ENCODE measurements at places on chromosomes 16 and 17.

DNA sequence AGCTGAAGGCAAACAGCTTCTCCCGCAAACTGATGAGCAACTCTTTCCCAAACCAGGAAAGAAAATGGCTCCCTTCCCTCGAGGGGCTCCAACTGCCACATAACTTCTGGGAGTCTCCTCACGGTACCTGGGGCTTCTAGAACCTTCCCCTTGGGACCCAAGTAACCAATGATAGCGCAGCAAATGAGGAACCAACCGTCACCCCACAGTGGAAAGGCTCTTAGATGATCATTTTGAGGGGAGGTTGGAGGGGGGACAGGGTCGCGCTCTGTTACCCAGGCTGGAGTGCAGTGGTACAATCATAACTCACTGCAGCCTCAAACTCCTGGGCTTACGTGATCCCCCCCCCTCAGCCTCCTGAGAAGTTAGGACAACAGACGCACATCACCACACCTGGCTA lies at the start of gene DNAH17:
Gene DNAH17, minus strand, starts transcription at position 101 of the 400 bp plus-strand sequence. CDS start 2,339 bp downstream, outside the sequence.
- no peak for DNase-seq

GRCh38 chr16:15530085-15530484 lies 95.7 kb downstream of the BMERB1 start:
- no peak for DNase-seq

DNA sequence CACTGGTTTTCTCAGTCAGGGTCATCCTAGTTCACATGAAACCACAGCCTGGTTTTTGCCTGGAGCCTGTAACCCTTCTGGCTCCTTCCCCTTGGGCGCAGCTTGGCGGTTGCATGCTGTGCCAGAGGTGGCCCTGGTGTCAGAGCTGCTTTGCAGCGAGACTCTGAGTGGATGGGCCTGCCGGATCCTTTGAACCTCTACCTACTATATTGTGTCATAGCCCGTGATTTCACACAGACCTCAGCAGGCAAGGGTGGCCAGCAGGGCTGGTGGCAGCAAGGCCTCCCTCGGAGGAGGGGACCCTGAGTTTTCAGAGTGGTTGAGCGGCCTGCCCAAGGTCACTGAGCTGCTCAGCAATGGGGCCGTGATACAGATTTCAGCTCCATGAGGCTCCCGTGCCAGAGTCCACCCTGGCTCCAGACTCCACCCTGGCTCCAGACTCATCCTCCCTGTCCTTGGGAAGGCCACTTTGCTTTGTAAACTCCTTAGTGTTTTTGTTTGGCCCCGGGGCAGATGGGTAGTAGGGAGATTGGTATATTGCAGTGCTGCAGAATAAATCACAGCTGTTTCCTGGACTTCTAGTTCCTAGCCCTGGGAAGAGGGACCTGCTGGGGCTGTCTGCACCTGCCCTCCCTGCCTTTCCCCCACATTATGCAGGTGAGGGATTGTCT lies 9.7 kb downstream of the MPRIP start:
- no peak for DNase-seq

- DNase-seq = no peak
These were observed 1.1 kb downstream of the PGAP6 start for GRCh38 chr16:380762-381011.

DNA sequence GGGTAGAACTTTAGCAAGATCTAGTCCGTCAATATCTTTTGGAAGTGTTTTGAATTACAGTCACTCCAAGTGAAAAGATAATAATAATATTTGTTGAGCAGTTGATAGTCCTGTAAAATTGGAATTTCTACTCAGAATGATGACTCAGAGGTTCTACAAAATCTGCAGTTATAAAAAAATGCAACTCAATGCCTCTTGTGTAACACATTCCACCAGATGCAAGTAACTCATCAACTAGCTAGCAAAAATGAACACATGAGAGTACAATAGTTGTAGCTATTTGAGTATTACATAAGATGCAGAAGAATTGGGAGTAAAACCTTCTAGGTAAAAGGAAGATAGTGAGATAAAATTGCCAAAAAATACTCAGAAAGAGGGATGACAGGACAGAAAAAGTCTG lies 177.2 kb downstream of the CDH8 start:
- no peak for DNase-seq

DNA sequence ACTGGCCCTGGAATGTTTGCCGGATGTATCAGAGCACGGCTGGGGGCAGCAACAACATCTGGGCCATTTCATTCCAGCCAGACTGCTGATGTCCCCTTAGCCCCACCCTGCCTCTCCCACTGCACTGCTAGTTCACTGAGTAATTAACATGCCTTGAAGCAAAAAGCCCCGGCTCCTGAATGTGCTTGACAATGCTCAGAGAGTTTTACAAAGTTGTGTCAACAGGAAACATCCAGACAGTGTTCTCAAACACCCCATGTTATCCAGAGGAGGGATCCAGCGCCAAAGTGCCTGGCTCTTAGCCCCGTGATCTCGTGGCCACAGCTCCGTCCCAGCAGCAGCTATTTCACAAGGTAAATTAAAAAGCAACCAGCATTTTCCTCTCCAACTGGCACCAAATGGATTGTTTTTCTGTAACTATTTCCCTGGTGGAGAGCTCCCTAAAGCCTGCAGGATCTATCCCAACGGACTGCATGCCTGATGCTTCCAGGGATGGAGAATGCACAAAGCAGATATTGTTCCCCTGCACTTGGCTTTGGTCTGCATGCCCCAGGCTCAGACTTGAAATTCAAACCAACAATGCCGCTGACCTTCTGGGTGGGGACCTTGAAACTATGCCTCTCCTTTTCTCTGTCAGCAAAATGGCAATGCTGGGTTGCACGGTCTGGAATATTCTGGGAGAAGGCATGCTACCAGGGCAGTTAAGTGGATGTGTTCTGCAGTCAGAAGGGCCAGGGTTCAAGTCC lies 115.6 kb upstream of the CDH5 start:
- DNase-seq = no peak

GRCh38 chr17:2140683-2141082 lies 85.8 kb downstream of the HIC1 start:
- DNase-seq = no peak

DNA sequence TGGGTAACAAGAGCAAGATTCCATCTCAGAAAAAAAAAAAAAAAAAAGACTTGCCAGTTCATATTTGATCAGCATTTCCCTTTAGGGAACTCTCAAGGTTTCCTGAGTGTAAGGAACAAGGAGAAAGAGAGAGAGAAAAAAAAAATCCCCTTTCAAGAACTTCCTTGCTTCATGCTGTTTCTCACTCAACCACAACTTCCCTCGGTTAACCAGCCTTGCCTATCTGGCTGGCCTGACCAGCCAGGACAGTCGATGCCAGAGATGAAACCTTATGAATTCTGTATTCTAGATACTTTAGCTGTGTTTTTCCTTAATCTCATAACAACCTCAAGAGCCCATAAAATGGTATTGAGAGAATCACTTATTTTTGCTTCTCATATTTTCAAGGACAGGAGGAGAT lies 2.6 kb upstream of the N4BP1 start:
- no peak for DNase-seq

- no peak for DNase-seq
These were observed 87.6 kb downstream of the USP31 start for GRCh38 chr16:23061669-23062068.

DNA sequence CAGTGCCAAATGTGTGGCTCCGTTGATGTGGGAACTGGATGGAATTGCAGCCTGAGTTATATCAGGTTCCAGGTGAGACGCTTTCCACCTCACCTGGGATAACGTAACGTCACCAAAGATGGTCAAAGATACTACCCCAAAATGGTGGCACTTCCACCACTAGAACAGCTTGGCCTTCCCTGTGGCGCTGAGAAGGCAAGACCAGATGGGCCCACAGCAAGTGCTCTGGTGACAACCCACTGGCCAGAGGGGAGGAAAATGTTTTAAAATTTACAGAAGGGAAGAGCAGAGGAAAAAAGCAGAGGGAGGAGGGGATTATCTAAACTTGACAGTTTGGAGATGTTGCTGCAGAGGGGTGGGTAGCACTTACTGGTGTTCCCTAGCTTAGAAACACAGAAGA lies 7.5 kb upstream of the ITGA2B start:
- DNase-seq = no peak

DNA sequence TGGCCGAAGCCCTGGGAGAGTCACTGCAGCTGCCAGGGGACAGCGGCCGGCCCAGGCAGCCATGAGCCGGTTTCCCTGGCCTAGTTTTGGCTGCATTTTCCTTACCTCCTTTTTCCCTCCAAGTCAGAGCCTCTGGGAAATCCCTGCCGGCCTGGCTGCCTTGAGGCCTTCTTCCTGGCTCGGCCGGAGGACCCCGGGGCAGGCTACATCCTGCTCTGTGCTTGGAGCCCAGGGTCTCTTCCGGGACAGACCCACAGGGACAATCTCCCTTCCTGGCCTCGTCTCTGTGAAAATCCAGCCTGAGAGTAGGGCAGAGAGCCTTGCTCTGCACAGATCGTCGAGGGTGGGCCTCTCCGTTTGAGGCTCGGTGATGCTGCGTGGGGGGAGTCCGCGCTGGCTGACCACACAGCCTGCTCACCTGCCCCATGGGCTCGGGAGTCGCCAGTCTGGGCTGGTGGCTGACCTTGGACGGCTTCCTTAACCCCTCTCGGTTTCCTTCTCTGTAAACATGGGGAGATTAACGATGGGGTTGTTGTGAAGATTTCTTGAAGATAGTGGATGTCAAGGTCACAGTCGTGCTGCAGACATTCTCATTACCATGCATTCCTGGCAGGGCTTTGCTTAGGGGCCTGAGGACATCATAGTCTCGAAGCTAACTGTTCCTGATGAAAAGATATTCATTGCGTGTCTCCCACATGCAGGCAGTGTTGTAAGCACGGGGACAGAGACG lies 34.8 kb upstream of the CIBAR2 start:
- DNase-seq = no peak

GRCh38 chr17:35557353-35557752 lies 3.3 kb downstream of the SLFN14 start:
- no peak for DNase-seq

GRCh38 chr17:50426814-50427787 lies 1.1 kb downstream of the ACSF2 start:
- DNase-seq = no peak

All from activated CD4-positive, alpha-beta T cell treated with anti-CD3 and anti-CD28 coated beads for 1 hour (primary cell).